Cortex of kidney (tissue), 1 donor: ENCODE measurements at places on chromosomes 2 and 18.

DNA sequence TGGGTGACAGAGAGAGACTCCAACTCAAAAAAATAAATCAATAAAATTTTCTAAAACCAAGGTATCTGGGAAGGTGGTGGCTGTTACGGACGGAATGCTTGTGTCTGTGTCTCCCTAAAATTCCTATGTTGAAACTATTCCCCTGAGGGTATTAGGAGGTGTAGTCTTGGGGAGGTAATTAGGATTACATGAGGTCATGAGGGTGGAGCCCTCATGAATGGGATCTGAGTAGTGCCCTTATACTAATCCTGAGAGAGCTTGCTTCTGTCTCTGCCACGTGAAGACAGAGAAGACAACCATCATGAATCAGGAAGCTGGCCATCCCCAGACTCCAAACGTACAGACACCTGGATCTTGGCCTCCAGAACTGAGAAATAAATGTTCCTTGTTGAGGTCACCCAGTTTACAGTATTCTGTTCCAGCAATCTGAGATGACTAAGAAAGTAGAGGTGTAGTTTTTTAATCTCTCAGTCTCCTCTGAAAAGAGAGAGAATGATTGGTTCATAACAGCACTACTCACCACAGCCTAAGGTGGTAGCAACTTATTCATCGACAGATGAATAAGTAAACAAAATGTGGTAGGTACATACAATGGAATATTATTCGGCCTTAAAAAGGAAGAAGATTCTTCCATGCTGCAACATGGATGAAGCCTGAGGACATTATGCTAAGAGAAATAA, 38.4 kb downstream of the TGFBRAP1 start:
- DNase-seq, result no peak

DNA sequence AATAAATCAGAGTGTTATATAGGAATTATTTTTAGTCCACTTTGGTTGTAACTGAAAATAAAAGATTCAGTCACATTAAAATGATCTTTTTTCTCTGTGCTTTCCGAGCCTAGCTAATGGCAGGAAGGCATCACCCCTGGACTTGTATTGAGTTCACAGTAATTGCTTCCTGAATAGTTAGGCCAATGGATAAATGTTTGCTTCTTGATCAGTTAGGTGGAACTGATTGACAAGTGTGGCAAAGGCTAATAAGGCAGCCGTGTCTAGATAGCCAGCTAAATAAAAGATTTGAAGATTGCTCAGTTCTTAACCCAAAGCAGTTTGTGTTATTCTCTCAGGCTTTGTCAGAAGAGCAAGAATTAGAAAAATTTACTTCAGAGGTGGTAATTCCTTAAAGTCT, 20.8 kb downstream of the FAM171B start:
- DNase-seq, result no peak

- DNase-seq, result no peak
These were observed 53.7 kb downstream of the EPHA4 start for GRCh38 chr2:221518201-221518934.

DNA sequence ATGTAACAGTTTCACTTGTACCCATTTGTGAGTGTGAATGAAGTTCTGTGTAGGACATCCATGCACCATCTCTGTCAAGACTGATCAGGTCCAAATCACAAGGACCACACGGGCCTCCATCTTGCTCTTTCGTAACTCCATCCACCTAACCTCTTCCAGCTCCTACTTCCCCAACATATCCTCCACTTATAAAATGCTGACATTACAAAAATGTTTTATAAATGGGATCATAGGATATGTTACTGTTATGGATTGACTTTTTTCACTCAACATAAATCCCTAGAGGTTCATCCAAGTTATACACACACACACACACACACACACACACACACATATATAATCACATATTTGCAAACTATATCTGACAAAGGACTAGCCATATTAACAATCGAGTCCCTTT, 476.8 kb downstream of the ZNF516 start:
- DNase-seq, result no peak

GRCh38 chr2:5020116-5020875, 671.9 kb upstream of the SOX11 start:
- no peak for DNase-seq

GRCh38 chr18:31161757-31162418, 768 bp downstream of the DSC1 start:
- no peak for DNase-seq

DNA sequence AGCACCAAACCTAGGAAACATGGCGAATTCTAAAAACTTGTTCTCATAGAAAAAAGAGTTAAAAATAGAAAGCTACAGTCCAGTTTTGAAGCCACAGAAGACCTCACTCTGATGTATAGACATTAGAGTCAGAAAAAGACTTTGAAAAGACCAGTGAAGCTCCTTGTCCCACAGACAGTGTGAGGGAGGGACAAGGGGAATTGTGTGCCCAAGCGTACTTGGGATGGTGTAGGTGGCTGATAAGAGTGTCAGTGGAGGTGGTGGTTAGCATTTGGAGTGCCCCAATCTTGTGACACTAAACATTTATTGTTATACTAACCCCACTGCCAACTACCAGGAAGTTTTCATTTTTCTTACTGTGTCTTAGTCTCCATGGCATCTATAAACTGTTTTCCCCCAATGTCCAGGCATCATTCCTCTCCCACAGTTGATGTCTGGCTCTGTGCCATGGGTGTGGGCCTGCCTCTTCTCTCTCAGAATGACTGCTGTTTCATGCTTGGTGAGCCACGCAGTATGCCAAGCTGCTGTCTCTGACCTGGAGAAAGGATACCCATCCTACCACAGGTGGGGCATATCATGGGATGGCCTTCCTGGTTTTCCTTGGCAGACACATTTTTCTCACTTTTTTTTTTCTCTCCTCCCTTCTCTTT, 161.4 kb downstream of the RPIA start:
- no peak for DNase-seq

- DNase-seq, result no peak
These were observed 13.5 kb downstream of the TRIB2 start for GRCh38 chr2:12730265-12730664.

DNA sequence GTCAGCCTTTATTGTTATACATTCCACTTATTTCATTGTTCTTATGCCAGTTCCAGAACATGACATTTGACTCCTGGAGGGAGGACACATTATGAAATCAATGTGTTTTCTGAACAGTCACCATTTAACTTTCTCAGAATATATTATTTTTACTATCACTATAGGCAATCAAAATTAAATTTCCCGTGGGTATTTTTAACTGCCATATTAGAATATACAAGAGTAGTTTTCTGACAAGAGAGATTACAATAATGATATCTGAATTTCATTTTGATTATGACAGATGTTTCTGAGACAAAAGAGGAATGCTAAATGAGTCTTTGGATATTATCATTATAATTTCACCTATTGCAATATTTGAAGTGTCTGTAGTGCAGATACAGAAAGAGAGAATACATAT, 64.4 kb upstream of the FSIP2 start:
- no peak for DNase-seq

GRCh38 chr2:33342705-33343104, 133.7 kb upstream of the RASGRP3 start:
- DNase-seq, result no peak

DNA sequence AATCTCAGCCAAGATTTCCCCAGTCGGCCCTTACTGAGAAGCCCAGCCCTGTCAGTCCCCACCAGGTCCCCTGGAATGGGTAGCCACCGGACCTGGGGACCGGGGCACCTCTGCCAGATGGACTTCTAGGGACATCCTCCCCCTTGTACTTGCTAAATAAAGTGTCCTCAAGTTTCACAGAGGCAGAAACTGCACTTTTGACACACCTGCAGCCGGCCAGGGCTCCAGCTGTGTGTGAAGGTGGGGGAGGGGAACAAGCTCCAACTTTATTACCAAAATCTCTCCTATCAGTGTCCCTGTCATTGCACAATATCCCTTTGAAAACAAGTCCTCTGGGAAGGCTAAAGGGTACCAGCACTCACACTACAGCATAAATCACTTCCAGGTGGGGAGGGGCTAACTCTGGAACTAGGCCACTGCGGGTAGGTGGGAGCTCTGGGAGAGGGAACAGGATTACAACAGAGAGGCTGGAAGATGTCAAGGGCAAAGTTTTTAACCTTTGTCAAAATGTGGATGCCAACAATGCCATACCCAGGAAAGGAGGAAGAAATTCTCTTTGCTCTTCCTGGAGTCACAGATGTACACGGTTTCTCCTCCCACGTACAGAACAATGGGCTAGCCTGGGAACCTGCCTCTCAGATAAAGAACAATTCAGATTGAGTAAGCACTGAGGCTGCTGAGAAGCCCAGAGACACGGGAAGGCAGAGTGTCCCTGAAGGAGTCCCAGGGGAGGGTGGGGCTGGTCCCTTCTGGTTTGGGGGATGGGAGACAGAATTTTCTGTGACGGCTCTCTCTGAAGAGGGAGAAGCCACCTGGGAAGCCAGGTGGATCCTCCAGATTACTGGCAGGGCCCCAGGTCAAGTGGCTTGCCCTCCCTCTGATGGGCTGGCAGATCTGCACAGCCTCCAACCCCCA, 11.0 kb downstream of the SDC1 start:
- DNase-seq, result no peak

- no peak for DNase-seq
These were observed 46.4 kb downstream of the ADCY3 start for GRCh38 chr2:24873619-24874018.

DNA sequence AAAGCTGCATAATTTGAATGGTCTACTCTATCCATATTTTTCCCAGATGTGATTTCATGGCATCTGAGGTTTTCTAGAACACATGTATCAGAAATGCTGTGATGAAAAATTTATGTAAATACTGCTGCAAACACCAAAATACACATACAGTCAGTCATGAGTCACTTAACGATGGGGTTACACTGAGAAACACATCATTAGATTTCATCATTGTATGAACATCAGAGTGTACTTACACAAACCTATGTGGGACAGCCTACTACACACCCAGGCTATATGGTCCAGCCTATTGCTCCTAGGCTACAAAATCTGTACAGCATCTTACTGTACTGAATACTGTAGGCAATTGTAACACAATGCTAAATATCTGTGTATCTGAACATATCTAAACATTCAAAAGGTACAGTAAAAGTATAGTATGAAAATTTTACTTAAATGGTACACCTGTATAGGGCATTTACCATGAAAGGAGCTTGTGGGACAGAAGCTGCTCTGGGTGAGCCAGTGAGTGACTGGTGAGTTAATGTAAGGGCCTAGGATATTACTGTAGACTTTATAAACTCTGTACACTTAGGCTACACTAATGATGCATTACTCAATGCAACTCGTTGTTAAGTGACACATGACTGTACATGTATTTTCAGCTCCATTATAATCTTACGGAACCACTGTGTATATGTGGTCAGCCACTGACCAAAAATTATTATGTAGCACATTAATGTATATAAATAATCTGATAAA, 33.5 kb downstream of the PNO1 start:
- no peak for DNase-seq

DNA sequence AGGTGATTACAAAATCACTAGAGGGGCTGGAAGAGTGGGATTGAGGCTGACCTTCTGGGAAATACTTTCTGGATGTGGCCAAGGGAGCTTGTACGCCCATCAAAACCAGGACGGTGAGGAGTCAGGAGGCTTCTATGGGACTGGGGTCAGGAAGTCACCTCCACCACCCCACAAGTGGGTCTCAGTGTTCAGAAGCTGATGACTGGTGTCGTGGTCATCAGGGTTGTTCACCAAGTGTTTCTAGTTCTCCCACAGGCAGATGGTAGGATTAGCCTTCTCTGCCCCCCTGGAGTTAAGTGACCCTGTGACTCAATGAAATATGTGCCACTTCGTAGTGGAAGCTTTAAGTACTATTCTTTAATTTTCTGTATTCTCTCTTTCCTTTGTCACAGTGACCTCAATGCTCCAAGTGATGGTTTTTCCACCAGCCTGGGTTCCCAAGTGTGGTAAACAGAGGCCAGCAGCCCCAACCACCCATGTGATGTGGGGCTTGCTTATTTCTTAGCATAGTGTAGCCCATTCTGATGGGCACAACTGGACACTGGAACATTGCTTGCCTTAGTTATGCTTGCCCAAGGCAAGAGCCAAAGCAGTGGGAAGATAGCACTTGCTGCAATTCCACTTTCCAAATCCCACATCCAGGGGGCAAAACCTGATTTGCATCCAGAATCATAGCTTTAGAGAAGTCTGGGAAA, 258.8 kb downstream of the CYP26B1 start:
- DNase-seq, result no peak

- DNase-seq, result no peak
These were observed 88.6 kb upstream of the ZNF532 start for GRCh38 chr18:58776084-58776483.

DNA sequence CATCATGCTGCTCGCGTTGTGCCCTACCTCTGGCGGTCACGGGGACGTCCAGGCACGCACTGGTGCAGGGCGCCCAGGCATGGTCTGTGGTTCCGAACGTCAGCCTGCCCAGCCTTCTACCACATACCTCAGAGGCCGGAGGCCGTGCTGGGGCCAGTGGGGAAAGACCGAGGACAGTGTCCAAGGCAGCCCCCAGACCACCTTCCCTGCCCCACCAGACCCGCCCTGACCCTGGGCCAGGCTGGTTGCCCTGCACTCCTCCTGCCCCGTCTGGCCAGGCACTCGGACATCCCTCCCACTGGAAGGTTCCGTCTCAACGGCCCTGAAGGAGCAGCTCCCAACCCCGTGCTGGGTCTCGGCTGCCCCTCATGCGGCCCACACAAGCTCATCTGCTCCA, 32.8 kb downstream of the SLC66A2 start:
- DNase-seq, result no peak

DNA sequence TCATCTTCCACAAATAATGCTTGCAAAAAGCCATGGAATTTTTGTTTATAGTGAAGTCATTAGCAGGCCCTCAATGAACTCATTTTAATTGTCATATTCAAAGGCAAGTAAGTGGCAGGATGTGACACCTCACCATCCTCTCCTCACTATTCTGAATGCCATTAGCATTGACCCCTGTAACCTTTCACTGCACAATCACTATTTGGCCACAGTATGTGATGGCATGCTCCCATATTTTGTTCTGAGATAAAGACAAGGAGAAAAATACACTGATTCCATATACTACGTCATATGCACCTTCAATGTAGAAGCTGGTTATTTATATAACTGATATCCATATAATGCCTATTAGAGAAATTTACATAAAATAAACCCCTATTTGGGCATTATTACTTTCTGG, 1443.2 kb downstream of the SUCLG1 start:
- DNase-seq, result no peak

DNA sequence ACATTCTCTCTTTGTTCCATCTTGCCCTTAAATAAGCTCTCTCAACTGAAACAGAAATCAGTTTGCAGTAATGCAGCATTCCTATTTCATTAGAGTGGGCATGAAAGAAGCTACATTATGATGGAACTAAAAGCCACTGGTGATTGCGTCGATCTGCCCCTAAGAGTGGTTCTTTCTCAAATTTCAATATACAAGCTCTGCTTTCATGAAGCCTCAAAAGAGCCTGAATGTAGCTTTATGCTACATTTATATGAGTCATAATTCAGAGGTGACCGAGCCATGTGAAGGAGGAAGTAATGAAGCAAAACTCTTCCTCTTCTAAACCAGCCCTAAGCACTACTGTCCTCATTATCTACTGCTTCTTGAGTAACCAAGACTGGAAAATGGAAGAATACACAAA, 64.8 kb upstream of the CYTIP start:
- DNase-seq, result no peak

DNA sequence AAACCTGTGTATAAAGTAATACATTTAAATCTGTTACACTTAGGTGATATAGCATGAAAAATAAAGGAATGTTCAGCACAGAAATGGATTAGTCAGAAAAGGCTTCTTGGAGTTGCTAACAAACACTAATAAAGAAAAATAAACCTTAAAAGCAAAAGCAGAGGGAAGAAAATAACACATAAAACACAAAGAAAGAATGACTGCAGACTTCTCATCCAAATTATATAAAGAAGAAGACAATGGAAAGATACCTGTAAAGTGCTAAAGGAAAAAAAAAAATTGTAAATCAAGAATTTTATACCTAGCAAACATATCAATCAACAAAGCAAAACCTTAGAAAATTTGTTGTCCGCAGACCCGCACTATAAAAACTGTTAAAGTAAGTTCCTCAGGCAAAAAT, 63.6 kb downstream of the EXOC6B start:
- no peak for DNase-seq
